GM13976 (cell line): ENCODE measurements at places on chromosomes 3 and 15.
A peak's percentile ranks its signal among the peaks of the same experiment; 100 is the strongest.

DNA sequence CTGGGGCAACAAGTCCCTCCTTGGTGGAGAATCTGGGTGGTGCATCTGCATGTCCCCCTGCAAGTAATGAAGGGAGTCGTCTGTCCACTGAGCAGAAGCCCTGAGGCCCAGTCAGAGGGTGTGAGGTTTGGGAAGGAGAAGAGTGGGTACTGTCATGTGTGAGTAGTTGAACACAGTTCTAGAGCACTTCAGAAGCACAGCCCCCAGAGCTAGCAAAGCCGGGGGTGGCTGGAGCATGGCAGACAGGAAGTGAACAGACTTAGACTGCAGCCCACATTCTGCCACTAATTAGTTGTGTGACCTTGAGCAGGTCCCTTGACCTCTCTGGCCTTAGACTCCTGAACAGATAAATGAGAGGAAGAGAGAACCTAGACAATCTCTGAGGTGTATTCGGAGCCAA is 207.6 kb downstream of the UACA start:
- no peak for DNase-seq

DNA sequence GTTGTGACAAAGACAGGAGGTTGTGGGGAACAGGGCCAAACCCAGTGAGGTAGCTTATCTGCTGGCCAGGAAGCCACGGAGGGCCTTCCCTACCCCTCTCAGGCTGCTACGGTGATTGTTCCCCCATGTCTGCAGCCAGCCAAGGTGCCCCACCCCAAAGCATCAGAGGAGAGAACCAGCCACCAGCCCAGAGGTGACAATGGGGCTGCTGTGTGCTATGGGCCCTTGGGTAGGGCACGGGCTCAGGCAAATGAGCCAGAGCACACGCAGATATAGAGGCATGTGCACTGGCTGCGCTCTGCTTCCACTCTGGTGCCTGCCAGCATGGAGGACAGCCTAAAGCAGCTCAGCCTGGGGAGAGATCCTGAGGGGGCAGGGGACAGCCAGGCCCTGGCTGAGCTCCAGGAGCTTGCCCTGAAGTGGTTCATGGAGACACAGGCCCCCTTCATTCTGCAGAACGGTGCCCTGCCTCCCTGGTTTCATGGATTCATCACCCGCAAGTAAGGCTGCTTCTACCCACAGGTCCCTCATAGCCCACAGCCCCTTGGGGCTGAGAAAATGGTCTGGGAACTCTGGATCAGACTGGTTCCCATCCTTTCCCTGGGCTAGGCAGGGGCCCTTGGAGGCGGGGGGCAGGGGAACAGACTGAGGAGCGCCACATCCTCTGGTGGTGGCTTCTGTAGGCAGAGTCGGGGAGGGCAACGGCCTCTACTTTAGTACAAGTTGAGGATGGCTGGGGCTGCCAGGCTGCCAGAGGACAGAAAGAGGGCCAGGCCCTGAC is at the start of gene SH2D7:
Gene SH2D7 (plus strand): TSS at position 301 of the 781 bp plus-strand sequence. CDS start 24 bp downstream, at position 325.
- no peak for DNase-seq

- DNase-seq = no peak
Measured at GRCh38 chr3:52222319-52223221, 2.9 kb downstream of the TLR9 start.

DNA sequence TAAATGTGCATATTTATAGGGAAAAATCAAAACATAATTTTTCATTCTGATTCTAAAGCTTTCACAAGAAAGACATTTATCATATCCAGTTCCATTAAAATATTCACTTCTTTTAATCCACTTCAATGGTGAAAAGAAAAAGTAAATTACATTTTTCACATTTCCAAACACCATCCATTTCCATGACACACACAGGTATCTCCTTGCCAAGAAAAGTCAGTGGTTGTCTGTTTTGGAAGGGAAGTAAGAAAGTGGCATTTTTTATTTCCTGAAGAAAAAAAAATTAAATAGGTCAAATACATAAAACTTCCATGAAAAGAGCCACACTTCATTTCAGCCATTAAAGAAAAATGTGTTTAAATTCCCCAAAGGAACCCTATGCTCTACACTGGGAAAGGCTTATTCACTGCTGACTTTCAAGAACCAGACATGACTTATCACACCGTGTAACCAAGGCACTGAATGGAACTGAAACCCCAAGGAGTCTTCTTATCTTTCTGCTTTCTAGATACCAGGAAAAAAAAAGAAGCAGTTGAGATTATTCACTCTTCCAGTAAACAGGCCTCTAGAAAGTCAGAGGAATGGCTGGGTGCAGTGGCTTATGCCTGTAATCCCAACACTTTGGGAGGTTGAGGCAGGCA is 44.5 kb downstream of the OSBPL10 start:
- DNase-seq = no peak

- DNase-seq = no peak
Measured at GRCh38 chr3:112640276-112640929, 540 bp downstream of the CCDC80 start.

- DNase-seq = no peak
Measured at GRCh38 chr15:36430726-36431265, 148.6 kb upstream of the CDIN1 start.

DNA sequence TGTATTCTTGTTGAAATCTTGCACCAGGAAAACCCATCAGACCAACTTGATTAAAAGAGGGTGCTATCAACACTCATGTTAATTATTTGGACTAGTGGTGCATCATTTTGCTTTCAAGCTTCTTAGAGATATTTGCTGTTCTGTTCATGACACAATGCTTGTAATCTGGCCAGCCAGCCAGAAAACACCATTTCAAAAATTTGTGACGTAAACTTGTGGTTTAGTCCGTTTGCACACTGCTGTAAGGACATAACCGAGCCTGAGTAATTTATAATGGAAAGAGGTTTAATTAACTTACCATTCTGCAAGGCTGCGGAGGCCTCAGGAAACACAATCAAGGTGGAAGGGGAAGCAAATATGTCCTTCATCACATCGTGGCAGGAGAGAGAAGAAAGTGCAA is 374.3 kb upstream of the TGFBR2 start:
- no peak for DNase-seq

DNA sequence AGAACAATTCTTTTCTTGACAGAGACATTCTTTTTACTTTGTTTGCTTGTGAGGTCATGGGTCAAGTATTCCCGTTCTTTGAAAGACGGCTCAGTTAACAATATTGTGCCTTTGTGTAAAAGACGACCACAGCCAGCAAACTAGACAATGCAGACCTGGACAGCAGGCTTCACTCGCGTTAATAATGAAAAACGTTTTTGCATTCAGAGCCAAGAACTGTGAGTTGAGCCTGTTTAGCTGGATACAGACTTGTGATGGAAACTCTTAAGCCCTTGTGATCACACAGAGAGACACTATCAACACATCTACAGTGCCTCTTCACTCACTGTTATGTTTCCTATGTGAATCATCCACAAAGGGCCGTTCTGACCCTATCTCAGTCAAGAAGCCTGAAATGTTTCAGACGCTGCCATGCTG is 37.3 kb upstream of the CMTM7 start:
- no peak for DNase-seq

- DNase-seq = no peak
Measured at GRCh38 chr3:177213801-177214535, 16.7 kb upstream of the TBL1XR1 start.

- DNase-seq = peak; percentile 28
Measured at GRCh38 chr15:86915811-86916331, 836.2 kb downstream of the AGBL1 start.

GRCh38 chr15:88467935-88468528 is 524 bp downstream of the MRPS11 start:
- DNase-seq = no peak

- DNase-seq = no peak
Measured at GRCh38 chr15:25056484-25057425, 102.0 kb downstream of the SNRPN start.
